GM12891 (cell line): ENCODE measurements at places on chromosomes 2 and 18.

GRCh38 chr2:70381821-70382220, 80.0 kb upstream of the FAM136A start:
- DNase-seq = no peak

DNA sequence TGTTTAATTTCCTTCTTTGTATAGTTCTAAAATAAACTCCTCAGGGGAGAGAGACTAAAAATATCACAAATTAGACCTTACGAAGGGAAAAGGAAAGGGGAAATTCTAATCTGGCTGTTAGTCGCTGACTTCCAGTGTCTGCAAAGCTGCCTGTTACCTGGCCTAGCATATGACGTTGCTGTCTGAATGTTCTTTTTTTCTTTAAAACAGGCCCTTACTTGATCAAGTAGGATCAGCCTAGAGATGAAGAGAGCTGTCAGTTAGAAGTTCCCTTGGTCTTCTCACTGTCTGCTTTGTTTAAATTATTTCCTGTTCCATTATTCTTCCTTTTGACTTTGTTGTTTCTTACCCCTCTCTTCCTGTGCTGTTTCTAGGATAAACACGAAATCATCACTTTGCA, 11.2 kb downstream of the NCK2 start:
- DNase-seq = no peak

DNA sequence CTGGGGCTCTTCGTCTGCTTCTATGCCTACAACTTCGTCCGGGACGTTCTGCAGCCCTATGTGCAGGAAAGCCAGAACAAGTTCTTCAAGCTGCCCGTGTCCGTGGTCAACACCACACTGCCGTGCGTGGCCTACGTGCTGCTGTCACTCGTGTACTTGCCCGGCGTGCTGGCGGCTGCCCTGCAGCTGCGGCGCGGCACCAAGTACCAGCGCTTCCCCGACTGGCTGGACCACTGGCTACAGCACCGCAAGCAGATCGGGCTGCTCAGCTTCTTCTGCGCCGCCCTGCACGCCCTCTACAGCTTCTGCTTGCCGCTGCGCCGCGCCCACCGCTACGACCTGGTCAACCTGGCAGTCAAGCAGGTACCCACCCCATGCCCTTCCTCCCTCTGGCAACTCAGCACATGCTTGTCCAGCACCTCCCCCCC, 24.2 kb downstream of the STEAP3 start:
- no peak for DNase-seq

DNA sequence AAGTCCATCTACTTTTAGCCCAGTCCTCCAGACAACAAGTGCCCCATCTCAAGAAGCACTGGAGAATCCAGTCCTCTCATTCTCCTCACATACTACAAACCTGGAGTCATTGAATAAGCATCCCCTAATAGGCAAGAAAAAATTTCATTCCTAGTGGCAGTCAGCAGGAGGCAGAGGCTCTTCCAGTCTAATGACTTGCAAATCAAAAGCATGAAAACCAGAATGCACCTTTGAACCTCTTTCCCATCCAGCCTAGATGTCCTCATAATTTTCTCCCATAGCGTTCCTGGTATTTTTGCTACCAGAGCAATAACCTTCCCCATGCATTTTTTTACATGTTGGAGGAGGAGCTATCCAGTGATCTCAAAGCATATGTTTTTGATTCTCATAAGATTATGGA, 252.6 kb downstream of the TTC32 start:
- no peak for DNase-seq

- no peak for DNase-seq
These were observed 515.7 kb downstream of the DCDC2C start for GRCh38 chr2:4219101-4219500.

GRCh38 chr2:190759749-190760213, 110.9 kb downstream of the NAB1 start:
- no peak for DNase-seq

GRCh38 chr2:20052861-20053281, 1.4 kb upstream of the LAPTM4A start:
- DNase-seq = no peak

- DNase-seq = no peak
These were observed 5.6 kb downstream of the RBKS start for GRCh38 chr2:27884601-27885000.

DNA sequence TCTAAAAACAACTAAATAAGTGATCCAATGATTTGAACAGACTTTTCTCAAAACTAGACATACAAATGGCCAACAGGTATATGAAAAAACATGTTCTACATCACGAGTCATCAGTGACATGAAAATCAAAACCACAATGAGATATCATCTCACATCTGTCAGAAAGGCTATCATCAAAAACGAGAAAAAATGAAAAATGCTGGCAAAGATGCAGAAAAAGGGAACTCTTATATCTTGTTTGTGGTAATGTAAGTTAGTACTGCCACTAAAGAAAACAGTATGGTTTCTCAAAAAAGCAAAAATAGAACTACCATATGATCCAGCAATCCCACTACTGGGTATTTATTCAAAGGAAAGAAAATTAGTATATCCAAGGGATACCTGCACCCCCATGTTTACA, 255.3 kb upstream of the FBXO11 start:
- DNase-seq = no peak

DNA sequence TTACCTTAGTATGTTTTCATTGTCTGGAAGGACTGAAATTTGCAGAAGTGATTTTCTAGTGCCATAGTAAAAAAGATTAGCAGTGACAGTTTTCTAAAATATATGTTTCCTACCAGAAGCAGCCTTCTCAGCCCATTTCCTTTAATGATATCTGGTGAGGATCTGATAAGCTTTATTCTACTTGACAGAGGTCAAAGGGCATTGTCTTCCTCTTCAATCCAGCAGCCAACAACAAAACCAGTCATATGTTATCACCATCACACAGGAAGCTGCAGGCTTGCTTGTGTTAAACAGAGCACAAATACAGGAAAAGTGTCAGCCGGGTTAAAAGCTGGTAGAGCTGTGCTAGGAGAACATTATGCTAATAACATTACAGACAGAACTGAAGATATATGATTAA, 35.6 kb upstream of the ZSWIM2 start:
- DNase-seq = no peak

DNA sequence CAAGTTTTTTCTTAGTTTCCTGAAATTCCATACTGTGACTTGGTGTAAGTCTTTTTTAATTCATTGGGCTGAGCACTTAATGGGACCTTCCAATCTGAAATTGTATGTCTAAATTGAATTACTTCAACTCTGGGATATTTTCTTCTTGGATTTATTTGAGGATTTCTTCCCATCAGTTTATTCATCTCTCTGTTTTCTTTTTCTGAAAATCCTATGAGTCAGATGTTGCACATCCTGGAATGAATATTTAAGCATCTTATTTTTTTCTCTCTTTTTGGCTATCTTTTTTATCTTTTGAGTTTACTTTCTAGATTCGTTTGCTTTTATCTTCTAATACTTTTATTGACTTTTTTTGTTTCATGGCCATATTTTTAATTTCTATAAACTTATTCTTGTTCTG, 55.4 kb upstream of the ACYP2 start:
- no peak for DNase-seq

- DNase-seq = no peak
These were observed 50.8 kb downstream of the WIPF1 start for GRCh38 chr2:174546519-174547506.

DNA sequence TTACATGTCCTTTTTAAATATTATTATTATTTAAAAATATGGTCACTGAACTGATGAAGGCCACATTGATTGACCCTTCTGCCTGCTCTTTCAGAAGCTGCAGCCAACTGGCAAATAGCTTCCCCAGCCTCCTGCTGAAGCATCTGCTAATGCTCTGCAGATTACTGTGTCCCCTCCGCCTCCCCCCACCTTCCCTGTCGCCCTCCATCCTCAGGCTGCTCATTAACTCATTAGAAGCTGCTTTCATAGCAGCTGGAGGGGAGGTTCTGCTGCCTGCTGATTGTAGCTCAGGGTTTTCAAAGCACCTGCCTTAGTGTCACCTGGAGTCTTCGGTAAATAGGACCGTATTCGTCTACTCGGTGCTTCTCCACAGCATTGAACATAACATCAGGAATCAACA, 24.8 kb upstream of the LMAN1 start:
- no peak for DNase-seq

GRCh38 chr2:189222468-189223105, 43.0 kb upstream of the COL5A2 start:
- no peak for DNase-seq

DNA sequence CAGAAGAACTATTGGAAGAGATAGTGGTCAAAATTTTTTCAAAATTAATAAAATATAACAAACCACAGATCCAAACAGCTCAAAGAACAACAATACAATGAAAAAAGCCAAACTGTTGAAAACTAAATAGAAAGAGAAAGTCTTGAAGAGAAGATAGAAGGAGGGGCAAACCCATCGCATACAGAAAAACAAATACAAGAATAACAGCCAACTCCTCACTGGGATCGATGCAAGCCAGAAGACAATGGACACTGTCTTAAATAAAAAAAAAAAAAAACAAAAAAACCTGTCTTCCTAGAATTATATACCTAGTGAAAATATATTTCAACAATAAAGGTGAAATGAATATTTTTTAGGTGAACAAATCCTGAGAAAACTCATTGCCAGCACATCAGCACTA, 34.1 kb upstream of the ARHGAP25 start:
- no peak for DNase-seq

DNA sequence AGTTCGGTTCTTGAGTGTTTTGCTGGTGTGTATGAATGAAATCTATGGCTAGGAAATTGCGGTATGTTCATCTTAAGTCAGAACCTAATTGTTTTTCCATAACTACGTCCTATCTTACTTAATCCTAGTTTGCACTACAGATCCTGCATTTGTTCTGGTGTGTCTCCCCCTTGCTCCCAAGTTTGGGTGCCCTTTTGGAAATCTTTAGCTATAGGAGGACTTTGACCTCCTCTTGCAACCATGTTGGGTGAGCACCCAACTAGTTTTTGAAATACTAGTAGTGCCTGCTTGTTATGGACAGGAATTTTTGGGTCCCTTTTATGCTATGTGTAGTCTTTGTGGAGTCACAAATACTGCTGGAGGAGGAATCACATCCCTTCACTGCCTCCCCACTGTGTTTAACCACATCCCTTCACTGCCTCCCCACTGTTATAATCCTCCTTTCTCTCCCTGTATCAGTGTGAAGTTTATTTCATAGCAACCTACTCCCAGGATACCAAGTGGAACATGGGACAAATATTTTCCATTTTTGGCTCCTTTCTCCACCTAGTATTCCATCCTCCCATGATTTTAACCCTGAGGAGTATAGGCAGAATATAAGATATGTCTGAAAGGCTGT, 26.3 kb upstream of the COBLL1 start:
- DNase-seq = no peak

- no peak for DNase-seq
These were observed 443.4 kb downstream of the ZNF516 start for GRCh38 chr18:76051396-76052226.

DNA sequence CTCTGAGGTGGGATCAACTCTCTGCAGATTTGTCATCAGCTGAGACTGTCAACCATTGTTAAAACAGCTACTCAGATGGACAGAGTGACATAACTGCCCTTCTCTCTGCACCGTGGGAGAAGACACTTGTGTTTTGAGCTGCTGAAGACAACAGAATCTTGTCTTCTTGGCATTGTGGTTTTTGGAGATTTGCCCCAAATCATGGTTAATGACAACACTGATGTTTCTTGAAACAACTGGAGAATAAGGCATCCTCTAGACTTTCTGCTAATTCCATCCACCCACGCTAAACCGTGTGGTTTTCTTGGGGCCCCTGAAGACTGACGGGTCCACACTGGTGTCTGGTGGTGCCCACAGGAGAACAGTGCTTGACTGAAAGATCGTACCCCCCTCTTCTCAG, 39.5 kb downstream of the SH3BP4 start:
- no peak for DNase-seq

DNA sequence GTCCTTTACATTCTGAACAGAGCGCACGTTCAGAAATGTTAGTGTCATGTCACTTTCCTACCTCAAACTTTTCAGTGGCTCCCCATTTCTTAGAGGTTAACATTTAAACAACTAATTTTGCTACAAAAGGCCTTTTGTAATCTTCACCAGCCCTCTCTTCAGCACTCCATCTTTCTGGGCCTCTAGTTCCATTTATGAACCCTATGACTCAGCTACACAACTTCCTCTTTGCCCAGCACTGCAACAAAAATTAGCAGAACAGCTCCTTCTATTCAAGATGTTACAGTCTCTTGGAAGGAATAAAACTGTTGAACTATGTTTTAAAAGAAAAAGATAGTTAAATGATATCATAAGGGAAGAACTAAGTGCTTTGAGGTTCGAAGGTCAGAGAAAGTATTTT, 139.9 kb downstream of the VWC2L start:
- DNase-seq = no peak

DNA sequence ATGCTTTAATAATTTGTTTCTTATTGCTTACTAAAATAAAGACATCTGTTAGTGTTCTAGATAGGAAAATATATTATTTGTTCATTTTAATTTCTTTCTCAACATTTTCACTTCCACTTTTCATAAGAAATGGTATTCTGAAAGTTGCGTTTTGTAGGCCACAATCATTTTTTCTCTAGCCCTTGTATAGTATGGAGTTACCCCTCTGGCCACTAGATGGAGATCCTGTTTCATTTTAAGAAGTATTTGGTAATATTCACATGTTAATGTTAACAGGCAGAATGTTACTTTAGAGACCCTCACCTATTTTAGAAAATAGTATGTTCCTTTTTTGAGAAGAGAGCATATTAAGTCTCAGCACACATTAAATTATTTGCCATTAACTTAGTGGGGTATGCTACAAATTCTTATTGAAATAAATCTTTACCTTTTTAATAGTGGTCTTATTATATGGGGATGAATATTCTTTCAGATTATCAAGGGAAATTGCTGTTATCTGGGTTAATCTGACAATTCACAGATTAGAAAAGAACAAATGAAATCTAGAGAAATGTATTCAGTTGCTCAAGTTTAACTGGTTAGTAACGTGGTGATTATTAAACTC, 73.9 kb upstream of the TTC27 start:
- peak; percentile 11 for DNase-seq

- DNase-seq = no peak
These were observed 83.5 kb downstream of the ANTXR1 start for GRCh38 chr2:69096326-69097095.

DNA sequence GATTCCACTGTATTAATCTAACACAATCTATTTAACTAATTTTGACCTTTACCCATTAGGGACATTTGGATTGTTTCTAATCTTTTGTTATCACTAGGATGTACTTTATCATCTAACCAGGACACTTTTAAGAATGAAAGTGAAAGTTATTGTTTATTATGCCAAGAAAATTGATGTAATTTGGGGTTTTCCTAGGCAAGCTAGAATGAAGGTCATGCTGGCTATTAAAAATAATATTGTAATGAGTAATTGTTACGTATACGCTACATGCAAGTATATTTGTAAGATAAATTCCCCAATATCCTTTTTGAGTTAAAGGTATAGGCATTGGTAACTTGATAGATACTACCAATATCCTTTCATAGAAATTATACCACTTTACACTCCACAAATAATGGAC, 74.6 kb downstream of the COL5A2 start:
- no peak for DNase-seq
